BJ (cell line): ENCODE measurements at places on chromosomes 6 and 20.

DNA sequence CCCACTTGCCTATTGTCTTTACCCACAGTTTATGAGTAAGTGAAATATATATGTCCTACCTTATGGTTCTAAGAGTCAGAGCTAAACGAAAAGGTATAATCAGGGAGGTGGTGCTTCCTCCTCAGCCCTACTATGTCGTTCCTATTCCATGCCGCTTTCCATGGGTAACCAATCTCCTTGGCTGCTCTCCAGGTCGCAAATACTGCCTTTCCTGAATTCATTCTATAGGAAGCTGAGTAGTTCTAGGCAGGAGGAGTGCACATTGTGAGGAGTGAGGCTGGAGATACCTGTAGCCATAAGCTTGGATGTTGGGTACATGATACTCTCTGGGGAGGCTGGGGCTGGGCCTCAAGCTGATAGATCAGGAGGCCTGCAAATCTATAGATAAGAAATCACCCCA is 5.8 kb downstream of the IL20RA start:
- DNase-seq: no peak

DNA sequence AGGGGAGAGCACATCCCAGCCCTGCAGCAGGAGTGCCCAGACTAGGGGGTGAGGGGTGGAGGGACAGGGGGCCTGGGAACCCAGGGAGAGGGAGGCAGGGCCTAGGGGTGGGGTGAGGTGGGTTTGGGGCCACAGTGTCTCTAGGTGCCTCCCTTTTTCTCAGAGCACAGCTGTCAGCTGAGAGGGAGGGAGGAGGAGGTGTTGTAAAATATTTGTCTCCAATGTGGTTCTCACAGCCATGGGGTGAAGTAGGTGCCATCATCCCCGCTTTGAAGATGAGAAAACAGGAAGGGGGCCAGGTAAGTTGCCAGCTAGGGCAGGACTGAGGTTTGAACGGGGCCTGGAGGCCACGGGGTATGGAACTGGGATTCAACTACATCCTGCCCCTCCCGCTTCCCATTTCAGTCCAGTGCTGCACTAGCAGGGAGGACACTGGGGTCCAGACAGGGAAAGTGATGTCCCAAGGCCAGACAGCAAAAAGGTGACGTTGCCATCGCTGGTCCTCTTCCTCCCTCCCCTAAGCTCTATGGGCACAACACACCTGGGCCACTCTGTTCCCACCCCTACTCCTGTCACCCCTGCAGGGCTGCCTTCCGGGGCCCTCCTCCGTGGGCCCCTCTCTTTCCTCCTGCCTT is 20.3 kb downstream of the PACSIN1 start:
- DNase-seq: no peak

- DNase-seq: no peak
These were observed 10.2 kb downstream of the RPRD1B start for GRCh38 chr20:38043512-38044300.

GRCh38 chr6:55108134-55109130 is 65.9 kb upstream of the HCRTR2 start:
- DNase-seq: no peak

DNA sequence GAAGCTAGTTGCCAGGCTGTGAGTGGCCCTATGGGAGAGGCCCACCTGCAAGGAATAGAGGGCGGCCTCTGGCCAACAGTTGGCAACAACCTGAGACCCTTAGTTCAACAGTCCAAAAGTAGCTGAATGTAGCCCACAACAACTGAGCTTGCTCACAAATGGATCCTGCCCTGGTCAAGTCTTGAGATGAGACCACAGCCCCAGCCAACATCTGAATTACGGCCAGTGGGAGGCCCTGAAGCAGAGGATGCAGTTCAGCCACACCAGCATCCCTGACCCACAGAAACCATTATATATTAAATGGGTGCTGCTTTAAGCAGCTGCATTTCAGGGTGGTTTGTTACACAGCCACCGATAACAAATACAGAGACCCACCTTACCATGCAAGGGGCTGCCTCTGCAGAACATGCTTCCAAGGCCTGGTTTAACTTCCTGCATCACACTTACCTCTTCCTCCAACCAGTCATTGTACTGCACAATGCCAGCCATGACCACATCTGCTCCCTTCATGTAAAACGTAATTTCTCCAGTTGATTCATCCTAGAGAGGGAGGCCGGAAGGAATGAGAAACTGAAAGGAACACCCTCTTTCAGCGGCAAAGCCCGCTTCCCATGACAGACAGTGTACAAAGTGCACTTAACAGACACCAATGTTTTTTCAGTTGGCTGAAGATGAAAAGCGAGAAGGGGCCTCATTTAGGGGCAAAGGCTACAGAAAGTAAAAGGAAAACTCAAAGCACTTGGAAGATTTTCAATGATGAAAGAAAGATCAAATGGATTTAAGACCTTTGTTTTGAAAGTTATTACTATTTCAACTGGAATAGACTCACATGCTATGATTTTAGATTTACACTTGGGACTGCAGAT is 86.2 kb upstream of the NFATC2 start:
- DNase-seq: peak; percentile 31

GRCh38 chr20:20463933-20464374 is 96.0 kb downstream of the INSM1 start:
- no peak for DNase-seq

DNA sequence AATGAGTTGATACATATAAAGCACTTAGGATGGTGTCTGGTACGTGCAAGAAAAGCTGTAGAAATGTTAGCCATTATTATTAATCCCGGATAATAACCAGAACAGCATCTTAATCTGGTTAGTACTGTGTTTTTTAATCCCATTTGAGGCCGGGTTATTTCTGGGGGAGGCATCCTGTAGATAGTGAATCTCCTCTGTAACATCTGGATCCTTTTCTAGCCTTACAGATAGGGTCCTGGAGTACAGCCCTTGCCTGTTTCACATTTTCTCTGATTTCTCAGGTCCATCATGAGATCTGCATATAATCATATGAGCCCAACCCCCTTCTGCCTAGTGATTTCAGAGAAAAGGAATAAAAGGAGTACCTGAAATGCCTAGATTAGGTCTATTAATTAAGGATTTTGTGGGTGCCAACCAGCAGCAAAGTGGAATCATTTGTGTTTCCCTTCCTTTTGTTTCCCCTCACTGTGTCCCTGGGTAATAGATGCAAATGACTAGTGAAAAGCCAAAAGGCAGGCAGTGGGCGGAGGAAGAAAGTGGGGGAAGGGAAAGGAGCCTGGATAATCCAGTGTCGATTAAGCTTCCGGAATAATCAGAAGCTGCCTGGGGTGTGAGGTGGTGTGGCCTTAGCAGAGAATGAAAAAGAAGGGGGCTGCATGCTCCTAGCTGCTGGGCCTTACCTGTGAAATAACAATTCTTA is 88.9 kb downstream of the SOBP start:
- no peak for DNase-seq

GRCh38 chr20:35093267-35093884 is 769 bp upstream of the TRPC4AP start:
- no peak for DNase-seq

DNA sequence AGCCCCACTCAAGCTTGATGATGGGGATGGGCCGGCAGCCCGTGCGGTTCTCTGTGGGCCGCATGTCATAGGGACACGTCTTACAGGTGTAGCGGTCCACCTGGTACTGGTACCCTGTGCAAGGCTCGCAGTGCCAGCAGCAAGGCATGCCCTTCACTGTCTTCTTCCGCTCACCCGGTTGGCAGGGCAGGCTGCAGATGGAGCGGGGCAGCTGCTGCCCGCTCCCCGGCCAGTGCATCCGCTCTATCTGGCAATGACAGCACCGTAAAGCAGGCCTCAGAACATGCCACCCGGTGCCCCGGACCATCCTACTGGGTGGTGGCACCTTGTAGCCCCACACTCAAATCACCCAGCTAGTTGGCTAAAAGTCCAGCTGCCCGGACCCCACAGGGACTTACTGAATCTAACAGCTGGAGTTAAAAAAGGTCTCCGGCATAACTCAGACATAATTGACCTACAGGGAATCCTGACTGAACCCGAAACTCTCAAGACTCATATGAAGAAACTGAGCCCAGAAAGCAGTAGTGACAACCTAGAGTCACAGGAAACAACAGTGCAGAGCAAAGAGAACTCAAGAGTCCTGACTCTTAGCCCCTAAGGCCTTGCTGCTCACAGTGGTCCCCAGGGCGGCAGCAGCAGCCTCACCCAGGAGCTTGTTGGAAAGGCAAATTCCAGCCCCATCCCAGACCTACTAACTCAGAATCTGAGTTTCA is 109.4 kb downstream of the GRM4 start:
- DNase-seq: no peak

GRCh38 chr6:150537893-150538292 is 61.8 kb upstream of the PLEKHG1 start:
- DNase-seq: no peak

DNA sequence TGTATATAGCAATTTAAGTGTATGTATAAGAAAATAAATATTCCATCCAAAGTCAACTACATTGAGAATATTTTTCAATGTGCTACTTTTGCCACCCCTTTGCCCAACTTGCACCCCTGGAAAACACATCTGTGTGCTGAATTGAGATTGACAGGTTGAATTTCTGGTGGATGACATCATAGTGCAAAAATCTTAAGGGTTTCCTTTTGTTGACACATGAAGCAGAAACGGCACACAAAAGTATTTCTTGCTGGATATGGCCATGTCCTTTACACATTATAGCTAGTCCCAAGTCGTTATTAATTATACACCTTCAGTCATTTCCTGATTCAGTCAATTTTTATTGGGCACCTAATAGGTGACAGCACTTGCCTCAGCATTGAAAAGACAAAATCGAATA is 188.7 kb upstream of the FBXL4 start:
- no peak for DNase-seq

DNA sequence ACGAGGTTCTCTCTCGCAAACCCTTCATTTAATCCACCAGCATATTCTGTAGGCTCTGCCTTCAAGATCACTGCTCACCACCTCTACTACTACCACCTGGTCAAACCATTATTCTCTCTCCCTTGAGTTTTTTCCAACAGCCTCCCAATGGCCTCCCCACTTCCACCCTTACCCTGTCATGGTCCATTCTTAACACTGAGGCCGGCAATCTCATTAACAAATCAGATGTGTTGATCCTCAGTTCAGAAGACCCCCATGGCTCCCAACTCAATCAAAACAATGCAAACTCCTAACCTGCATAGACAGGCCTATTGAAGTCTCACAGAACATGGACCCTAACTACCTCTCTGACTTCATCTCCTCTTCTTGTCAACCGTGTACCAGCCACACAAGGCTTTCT is 2.2 kb downstream of the AURKA start:
- DNase-seq: no peak

GRCh38 chr6:166351715-166352285 is 9.5 kb upstream of the SFT2D1 start:
- DNase-seq: no peak

- DNase-seq: no peak
These were observed 5.8 kb downstream of the TTK start for GRCh38 chr6:80010288-80010687.

- DNase-seq: no peak
These were observed 62.8 kb downstream of the STK35 start for GRCh38 chr20:2164421-2164820.

DNA sequence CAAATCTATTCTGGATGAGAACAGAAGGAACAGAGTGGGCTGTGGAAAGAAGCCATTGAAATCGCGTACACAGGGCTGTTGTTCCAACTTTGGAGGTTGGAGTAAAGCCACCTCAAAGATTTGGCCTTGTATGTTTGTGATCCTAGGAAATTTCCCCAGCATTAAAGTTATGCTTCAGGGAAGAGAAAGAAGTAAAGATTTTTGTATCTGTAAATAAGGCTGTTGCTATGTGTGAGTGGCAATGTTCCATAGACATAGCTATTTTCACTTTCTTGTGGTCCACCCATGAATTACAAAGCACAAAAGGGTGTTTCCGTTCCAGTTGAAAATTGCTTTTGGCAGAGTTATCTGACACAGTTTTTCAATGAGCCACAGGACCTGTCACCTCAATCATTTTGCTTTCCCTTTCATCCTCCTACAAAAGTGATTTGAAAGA is 321.3 kb downstream of the TFAP2B start:
- no peak for DNase-seq
